ENCODE measurements at places on chromosomes 16 and 17. TPM values are rescaled to one million over a fixed set of nuclear protein-coding genes. Genes with fewer than 3 reads are reported as not detected.

NAT9 gene
- total RNA-seq, result 64.7 TPM

TNK1 gene
- total RNA-seq, result 1.2 TPM

SCNN1G gene
- total RNA-seq, result not detected

CCL1 gene
- not detected for total RNA-seq

KRT39 gene
- total RNA-seq, result not detected

SULT1A2 gene
- total RNA-seq, result not detected

SLC6A4 gene
- not detected for total RNA-seq

IGF2BP1 gene
- 28.5 TPM for total RNA-seq

SLFN12 gene
- 28.2 TPM for total RNA-seq

FNDC8 gene
- total RNA-seq, result not detected

CCT6B gene
- 0.51 TPM for total RNA-seq

GLIS2 gene
- total RNA-seq, result 5.3 TPM

KRTAP1-5 gene
- 0.23 TPM for total RNA-seq

ADGRG3 gene
- total RNA-seq, result not detected
